Astrocyte (in vitro differentiated cells and primary cell): ENCODE measurements at places on chromosomes 7 and 10. TPM values are rescaled to one million over a fixed set of nuclear protein-coding genes. Genes with fewer than 3 reads are reported as not detected.

CPEB3 gene
- 1.2 and 1.6 TPM in 2 replicates for total RNA-seq

TBL2 gene
- 54.8 and 58.6 TPM in 2 replicates for total RNA-seq

TSPAN12 gene
- 9.8 and 13.0 TPM in 2 replicates for total RNA-seq

UPK3B gene
- total RNA-seq, result 0.64 TPM in 1 of 2 replicates, not detected in the other
